ENCODE measurements at places on chromosomes 7 and 10.
A peak's percentile ranks its signal among the peaks of the same experiment; 100 is the strongest.

GRCh38 chr7:39271402-39271801 lies 293.7 kb downstream of the POU6F2 start:
- DNase-seq = no peak

- DNase-seq = no peak
Measured at GRCh38 chr10:70232859-70233108, 445 bp downstream of the PPA1 start.

GRCh38 chr10:106217627-106218026 lies 946.9 kb downstream of the SORCS1 start:
- no peak for DNase-seq

- DNase-seq = no peak
Measured at GRCh38 chr10:117677890-117678500, 135.4 kb downstream of the EMX2 start.

GRCh38 chr7:115005251-115005650 lies 83.4 kb downstream of the MDFIC start:
- DNase-seq = no peak

- no peak for DNase-seq
Measured at GRCh38 chr7:151793531-151793951, 83.4 kb downstream of the PRKAG2 start.

DNA sequence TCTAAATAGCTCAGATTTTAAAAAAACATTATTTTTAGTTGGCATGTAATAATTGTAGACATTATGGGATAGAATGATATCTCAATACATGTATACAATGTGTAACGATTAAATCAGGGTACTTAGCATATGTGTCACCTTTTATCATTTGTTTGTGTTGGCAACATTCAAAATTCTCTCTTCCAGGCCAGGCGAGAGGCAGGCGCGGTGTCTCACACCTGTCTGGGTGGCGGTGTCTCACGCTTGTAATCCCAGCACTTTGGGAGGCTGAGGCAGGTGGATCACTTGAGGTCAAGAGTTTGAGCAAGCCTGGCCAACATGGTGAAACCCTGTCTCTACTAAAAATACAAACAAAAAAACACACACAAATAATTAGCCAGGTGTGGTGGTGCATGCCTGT lies 151.7 kb downstream of the RTKN2 start:
- DNase-seq = no peak

DNA sequence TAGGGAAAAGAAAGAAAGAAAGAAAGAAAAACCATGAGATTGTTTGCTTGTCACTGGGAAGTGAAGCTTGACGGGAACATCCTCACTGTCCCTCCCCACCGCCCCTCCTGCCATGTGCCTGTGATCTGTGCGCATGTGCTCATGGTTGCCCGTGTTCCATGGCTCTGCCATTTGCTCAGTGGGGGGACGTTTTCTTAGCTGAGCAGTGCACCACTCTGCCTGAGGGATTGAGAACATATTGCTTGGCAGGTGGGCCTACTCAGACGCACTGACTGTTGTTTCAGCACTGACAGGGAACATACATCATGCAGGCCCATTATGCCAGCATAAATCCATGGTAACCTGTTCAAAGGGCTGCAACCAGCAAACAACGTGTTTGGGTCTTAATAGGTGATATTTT lies 747.9 kb upstream of the GALNT17 start:
- no peak for DNase-seq

DNA sequence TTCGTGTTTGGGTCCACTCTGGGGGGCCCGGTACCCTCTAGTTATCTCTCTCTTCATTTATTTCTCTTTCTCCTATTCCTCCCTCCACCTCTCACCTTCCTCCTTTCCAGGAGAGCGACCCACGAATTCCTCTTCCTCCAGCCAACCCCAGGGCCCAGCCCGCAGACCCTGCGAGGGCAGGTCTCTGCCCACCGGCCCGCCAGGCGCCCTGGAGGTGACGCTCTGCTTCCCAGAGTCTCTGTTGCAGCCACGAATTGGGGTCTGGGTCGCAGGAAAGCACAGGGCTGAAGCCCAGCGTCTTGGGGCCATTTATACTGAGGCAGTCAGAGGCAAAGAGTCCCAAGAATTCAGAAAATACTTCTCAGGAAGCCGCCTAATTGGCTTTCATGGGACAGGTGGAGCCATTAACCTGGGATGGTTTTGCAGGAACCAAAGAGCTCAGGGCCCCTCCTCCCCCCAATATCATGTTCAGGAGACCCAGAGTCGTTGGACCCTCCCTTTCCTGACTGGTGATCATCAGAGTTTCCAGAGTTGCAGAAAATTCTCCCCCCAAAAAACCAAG lies 2.7 kb upstream of the EN2 start:
- no peak for DNase-seq

DNA sequence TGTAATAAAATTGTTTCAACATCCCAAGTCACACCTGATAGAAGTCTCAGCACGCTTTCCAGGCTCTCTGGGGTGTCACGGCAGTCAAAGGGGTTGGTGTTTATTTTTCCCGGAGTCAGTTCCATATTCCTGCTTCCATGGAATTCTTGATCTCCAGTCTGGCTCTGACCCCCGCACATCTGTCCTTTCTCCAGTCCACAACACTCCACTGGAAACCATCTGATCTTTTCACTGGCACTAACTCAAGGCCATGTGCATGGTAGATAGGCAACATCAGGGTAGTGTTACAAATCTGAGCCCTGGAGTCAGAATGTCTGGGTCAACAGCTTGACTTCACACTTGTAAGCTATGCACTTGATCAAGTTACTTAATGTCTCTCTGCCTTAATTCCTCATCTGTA lies 176.2 kb downstream of the WDR11 start:
- no peak for DNase-seq

GRCh38 chr10:74909670-74910069 lies 83.3 kb downstream of the KAT6B start:
- peak; percentile 38 for DNase-seq

GRCh38 chr10:117188371-117188770 lies 8.9 kb upstream of the KCNK18 start:
- no peak for DNase-seq

GRCh38 chr10:43199088-43199683 lies 60.9 kb downstream of the CSGALNACT2 start:
- no peak for DNase-seq

DNA sequence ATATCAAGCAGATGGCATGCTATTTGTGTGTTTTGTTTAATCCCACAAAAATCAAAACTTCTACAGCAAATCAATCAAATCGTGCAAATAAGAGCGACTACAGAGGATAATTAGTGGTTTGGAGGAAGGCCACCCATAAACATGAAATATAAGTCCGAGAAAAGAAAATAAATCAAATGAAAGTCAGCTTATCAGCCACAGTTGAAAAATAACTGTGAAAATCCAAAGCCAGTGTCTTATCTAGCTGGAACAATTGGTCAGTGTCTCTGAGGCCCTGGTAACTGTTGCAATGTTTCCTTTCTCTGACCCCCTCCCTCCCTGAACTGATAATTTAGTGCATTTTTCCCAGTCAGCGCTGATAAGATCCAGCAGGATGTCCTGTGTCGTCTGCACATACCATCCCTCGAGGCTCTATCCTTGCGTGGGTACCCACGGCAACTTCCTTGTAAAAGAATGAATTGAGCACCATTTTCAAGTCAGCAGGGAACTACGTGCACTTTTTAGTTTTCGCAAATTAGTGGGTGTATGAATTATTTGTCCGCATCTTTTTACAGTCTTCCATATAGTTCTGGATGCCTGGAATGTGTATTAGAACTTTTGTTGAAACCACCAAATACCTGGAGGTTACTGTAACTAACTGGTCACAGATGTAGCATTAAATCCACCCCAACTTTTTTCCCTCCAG lies 10.8 kb upstream of the JCAD start:
- DNase-seq = no peak

DNA sequence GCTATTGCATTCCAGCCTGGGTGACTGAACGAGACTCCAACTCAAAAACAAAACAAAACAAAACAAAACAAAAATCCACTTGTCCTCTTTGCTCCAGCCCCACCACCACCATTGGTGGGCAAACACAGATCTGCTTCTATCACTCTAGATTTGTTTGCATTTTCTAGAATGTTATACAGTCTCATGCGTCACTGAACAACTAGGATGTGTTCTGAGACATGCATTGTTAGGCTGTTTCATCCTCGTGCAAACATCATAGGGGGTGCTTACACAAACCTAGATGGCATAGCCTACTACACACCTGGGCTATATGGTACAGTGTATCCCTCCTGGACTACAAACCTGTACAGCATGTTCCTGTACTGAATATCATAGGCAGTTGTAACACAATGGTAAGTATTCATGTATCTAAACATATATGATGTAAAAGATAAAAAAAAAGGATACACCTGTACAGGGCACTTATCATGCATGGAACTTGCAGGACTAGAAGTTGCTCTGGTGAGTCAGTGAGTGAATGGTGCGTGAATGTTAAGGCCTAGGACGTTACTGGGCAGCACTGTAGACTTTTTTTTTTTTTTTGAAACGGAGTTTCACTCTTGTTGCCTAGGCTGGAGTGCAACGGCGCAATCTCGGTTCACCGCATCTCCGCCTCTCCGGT lies 45.3 kb downstream of the BTBD16 start:
- no peak for DNase-seq

DNA sequence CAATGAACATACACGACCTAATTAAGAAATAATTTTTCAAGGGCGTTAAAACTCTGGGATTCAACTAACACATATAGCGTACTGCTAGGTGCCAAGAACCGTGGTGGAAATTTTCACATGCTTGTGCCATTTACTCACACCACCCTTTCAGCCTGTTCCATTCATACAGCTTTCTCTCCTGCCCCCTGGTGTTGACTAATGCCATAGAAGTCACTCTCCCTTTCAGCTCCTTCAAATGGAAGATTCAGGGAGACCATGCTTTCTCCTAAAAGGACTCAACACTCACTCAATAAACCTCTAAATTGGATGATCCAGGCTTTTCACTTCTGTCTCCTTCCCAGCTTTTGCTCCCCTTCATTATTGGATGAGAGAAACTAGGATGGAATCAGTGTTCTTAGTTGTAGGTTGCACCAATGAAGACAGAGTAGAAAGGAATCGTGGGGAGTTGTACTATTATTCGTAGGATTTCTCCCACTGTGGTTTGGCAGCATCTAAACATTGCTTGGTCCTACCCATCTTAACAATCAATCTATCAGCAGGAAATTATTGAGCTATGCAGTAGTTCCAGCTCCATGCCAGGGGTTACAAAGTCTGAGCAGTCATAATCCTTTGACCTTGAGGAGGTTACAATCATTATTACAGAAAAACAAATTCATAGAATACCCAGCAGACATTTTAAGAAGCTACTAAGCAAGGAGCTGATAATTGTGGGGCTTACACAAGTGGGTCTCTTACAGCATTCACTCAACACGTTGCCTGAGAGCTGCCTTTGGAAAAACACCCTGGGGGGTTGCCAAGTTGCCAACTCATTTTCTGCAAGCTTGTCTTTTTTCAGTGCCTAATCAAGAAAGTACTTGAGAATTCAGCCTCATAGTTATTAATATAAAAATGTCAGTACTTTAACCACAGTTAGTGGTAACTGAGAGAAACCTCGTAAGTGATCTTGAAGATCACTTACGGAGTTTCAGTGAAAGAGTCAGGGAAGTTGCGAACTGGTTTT lies 2.8 kb upstream of the PPP1R3C start:
- DNase-seq = peak; percentile 82

Measured in fibroblast of lung (primary cell).